Endodermal cell (in vitro differentiated cells): ENCODE measurements at places on chromosomes 16 and 17.

DNA sequence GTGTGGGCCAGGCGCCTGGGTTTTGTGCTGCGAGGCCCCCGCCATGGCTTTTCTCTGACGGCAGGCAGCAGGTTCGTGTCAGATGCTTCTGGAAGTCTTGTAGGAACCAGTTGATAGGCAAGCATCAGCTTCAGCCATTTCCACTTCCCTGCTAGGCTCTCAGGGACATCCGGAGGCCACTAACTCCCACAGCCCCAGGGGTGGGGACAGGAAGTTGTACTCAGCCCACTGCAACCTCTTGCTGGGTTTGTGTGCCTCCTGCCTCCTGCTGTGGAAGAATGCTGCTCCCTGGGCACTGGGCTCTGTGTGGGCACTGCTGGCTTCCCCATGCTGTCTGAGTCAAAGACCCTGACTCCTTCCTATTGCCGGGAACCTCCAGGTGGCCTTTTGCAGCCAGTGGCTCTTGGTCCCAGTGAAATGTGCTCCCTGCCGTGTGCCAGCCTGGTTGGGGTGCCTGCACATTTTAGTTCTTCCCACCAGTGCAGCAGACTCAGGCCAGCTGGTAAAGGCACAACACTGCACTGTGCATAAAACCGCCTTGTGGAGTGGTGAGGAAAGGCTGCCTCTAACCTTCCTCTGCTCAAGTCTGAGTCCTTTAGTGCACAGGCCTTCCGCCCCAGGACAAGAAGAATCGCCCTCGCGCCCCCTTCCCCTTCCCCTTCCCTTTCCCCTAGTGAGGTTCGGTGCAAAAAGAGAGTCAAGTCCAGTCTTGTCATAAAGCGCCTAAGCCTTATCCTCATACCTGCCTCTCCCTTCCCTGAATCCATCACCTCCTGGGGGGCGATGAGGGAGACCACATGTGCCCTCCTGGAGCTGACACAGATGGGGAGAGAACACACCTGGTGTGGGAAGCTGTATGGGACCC lies 16.6 kb downstream of the LDHD start:
- peak; percentile 68 for DNase-seq

DNA sequence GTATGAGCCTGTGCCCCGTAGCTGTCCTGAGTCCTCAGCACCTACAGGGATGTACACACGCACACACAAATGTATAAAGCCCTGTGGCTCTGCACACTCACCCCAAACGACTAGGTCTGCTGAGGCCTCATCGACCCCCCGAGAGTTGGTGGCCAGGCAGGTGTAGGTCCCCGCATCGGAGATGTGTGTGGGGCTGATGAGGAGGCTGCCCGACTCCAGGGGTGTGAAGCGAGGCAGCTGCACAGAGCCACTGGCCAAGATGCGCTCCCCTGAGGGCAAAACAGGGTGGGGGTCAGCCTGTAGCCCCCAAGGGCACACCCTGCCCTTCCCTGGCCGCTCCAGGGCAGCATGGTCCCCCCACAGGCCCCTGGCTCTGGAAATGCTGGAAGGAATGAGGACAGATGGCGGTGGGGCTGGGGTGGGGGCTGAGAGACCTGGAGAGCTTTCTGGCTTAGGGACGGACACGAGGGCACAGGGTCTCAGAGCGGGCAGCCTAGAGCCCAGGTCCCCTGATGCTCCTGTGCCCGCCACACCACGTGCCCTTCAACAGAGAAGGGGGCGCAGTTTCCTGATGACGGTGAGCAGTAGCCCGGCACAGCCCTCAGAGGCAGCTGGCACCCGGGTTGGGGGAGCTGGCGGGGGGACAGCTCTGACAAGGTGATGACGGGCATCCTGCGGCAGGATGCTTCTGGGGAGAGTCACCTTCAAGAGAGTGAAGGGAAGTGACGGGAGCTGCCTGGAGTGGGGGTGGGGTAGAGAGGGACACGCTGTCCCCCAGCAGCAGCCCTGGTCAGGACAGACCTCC lies 119.8 kb upstream of the CDC42EP4 start:
- no peak for DNase-seq

- DNase-seq, result no peak
These were observed 112.7 kb downstream of the NPIPB5 start for GRCh38 chr16:22623351-22623781.

- peak; percentile 18 for DNase-seq
These were observed 158.6 kb upstream of the CDH5 start for GRCh38 chr16:66207883-66208265.

GRCh38 chr16:27220991-27221390 lies 17.7 kb downstream of the KDM8 start:
- no peak for DNase-seq
